ENCODE measurements at places on chromosomes 11 and 22.
A peak's percentile ranks its signal among the peaks of the same experiment; 100 is the strongest.

DNA sequence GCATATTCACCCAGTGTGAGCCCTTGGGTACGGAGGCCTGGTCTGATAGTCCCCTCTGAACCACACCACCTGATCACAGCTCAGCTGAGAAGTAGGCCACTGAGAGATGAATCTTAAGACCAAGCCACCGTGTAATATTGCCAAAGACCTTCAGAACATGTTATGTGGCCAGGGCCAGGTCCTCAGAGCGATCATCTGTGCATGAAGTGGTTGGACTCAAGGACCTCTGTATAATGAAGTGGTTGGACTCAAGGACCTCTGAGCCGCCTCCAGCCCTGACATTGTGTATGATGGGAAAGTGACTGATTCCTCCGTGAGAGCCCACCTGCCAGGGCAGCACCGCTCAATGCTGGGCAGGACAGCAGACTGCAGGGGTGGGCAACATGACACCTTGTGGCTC lies 70.2 kb downstream of the TP53I11 start:
- DNase-seq, result no peak

DNA sequence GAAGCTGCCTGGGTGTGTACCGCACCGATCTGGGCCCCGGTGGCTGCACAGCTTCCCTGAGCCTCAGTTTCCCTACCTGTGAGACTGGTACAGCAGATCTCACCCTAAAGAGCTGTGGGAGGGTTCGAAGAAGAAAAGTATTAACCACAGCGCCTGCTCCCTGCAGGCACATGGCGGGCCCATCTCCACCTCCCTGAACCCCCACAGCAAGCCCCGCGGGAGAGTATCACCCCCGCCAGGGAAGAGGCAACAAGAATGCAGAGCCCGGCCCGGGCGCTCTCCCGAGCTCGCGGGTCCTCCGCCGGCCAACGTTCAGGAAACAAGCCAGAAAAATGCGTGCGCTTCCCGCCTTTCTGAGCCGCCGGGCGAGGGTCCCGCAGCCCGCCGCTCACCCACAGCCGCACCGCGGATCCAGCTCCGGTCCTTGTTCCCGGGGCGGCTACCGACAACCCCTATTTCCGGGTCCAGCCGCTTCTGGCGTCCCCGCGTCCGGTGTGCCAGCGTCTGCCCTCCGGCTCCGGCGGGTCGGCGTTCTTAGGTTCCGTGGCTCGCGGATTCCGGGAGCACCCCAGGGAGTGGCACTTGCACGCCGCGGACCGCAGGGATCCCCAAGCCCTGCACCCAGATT lies at the start of gene TOP3B:
TOP3B (minus strand) TSS at position 450 of the 628 bp plus-strand sequence. CDS start 7,078 bp downstream, outside the sequence.
- DNase-seq, result peak; percentile 75

DNA sequence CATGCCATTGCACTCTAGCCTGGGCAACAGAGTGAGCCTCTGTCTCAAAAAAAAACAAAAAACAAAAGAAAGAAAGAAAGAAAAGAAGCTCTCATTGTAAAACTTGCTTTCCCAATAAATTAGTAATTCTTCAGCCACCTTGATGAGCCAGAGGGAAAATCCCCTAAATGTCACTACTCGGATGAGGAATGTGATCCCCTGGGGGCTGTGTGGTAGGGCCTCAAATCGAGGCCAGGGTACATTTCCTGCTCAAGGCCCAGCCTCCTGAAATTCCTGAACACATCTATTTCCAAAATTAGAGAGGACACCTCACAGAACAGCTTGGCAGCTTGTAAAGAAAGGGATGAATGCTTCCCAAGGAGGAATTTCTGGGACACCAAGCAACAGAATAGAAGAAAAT lies 147.1 kb upstream of the SESN3 start:
- DNase-seq, result no peak

DNA sequence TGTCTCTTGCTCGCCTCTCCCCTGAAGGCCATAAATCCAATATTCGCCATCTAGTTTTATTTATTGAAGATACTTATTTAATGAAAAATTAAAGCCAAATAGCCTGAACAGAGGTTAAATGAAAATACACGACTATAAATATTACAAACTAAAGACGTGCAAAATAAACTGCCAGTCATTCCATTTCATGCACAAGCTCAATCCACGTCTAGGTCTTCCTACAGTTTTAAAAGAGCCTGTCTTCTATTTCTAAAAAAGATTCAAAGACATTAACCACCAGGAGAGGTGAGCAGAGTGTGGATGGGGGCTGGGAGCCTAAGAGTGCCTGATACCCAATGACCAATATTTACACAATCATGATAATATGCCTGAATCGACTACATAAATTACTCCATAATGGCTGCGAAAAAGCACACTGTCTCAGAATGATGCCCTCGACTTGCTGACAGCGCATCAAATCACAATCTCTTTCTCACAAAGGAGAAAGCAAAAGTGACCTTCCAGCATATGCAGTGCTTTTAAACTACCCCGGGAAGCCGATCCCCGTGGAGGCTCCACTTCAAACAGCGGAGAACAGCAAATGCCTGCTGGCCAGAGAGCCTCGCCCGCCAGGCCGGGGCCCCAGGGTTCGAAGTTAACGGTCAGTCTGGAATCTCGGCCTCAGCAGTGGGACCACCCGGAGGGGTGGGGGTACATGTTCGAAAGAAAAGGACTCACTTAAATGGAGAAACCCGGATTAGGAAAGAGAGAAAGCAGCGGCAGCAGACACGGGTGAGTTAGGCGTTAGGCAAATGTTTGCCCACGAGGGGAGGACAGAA lies 1.7 kb downstream of the FCHSD2 start:
- peak; percentile 25 for DNase-seq

- no peak for DNase-seq
Measured at GRCh38 chr22:48152164-48152775, 1389.8 kb downstream of the TBC1D22A start.

GRCh38 chr11:98657711-98658110 lies 363.0 kb upstream of the CNTN5 start:
- no peak for DNase-seq

DNA sequence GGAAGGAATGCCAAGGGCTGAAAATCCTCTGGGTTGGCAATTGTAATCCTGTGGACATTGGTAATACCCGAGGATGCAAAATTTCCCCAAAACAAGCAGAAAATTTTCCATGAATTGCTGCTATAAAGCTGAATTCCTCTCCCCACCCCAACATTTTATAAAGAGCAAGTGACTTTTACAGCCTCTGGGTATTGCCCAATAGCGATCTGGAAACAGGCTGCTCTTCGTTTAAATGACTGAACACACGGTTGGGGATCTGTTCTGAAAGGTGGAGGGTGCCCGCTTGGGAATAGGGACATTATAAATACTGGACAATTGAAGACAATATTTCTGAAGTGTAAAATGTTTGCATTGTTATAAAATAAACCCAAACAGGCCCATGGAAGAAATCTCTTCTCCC lies 20.6 kb downstream of the EHF start:
- DNase-seq, result no peak

- no peak for DNase-seq
Measured at GRCh38 chr11:125228445-125228844, 63.9 kb downstream of the PKNOX2 start.

DNA sequence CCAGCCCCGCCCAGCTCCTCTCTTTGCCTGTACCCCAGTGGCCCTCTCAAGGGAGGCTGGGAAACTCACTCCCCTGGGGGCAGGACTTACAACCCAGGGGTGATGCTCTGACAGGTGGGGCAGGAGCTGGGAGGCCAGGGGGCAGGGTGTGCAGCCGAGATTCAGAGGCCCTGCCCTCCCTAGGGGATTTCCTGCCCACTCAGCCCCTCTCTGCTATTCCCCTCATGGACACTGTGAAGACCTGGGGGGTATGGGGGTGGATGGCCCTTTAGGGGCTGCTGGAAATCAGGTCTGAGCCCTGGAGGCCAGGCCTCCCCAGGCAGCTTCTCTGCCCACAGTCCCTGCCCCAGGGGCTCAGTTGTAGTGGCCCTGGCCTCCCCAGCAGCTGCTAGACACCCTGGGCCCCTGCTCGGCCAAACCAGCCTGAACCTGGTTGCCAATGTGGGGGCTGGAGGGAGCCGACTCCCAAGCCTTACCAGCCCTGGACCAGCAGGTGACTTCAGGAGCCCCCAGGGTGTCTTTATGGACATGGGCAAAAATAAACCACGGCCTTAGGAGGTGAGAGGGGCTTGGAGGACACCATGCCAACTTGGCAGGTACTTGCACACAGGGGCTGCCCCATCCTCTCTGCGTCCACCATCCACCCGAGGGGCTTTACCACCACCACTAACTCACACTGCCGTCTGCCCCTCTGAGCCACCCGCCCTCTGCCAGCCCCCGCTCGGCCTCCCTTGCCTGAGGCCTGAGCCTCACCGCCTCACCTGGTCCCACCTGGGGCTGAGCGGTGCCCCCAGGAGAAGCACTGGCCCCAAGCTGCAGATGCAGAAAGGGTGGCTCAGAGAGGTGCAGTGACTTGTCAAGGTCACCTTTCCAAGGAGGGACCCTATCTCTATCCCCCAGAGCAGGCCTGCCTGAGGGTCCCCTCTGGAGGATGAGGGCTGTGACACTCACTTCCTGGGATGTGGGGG lies 2.8 kb upstream of the PHLDA2 start:
- no peak for DNase-seq

DNA sequence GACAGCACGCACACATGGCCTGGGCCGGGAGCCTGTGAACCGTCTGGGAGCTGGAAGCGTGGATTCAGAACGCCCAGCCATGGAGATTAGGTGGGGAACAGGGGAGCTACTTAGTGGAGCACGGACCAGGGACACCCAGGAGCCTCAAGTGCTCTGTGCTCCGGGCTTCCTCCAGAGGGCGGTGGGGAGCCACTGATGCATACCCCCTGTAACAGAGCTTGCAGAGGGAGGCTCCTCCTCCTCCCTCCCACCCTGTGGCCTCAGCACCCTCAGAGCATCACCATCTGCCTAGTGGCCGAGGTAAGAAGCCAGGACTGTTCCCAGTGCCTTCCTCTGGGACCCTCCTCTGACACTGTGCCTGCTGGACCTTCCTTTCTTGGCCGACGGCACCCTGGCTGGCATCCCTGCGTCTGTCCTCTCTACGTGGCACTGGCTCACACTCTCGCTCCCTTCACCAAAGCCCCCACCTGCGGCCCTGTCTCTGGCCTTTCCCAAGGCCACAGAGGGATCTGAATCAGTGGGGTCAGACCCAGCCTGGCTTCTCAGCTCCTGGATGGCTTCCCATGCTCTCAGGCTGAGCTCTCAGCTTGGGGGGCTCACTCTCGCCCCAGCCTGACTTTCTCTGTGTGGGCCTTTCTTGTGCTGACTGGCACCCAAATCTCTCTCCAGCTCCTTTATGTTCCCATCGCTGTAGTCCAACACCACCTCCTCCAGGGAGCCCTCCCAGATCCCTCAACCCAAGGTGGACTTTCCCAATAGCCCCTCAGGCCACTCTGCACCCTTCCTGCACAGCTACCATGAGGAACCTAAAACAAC lies 780.9 kb downstream of the BRD1 start:
- DNase-seq, result no peak

- DNase-seq, result no peak
Measured at GRCh38 chr22:20218326-20218872, 49.7 kb downstream of the RTN4R start.

DNA sequence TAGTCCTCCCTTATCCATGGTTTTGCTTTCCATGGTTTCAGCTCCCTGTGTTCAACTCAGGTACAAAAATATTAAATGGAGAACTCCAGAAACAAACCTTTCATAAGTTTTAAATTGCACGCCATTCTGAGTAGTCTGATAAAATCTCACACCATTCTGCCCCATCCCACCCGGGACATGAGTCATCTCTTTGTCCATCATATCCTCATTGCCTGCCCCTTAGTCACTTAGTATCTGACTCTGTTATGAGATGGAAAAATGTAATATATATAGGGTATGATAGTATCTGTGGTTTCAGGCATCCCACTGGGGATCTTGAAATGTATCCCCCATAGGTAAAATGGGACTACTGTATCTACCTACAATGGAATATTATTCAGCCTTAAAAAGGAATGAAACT lies 35.5 kb upstream of the FGF3 start:
- DNase-seq, result no peak

DNA sequence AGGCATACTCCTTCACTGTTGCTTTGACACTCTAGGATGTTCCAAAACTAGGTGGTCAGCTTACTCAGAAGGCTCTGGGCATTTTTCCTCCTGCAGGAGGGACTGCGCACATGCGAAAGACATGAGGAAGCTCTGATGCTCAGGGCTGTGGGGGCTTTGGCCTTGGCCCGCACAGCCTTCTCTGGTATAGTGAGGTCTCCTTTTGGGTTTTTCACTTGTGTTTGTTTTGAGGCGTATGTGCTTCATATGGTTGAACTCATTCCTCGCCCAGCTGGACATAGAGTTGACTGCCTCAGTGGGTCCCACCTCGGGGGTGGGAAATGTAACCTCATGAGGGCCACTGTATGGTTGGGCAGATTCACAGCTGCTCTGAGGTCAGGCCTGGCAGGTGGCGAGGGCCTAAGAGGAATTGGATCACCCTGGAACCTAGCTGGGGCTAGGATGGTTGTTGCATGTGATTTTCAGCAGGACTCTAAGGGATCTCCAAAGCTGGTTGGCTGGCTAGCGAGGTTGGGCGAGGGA lies 63.7 kb downstream of the PTPRJ start:
- no peak for DNase-seq

GRCh38 chr22:45972889-45973253 lies 4.1 kb downstream of the WNT7B start:
- no peak for DNase-seq

DNA sequence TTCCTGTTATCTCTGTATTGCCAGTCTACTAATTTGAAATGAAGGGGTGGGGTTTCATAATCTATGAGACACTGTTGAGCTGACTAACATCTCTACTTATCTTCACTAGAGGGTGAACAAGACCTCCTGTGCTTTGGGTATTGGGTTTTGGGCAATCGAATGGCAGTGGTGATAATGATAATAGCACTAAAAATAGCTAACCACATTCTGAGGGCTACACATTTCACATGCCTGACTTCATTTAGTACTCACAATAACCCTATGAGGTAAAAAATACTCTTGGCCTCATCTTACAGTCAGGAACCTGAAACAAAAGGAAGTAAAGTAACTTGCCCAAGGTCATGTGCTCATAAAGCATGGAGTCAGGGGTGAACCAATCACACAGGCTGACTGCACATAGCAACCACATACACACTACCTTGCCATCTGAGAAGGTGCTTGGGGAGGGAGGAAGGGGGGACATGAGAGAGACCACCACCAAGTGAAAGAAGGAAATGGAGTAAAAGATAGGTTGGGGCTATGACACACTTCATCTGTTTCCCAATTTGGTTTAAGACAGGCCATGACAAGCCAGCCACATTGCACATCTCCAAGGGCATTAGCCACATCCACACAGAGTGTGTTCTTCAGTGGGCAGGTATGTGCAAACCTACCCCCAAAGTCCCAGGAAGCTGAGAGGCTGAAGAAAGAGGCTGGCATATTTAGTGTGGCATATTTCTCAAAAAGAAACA lies 387.6 kb upstream of the DDI1 start:
- DNase-seq, result no peak

- DNase-seq, result peak; percentile 41
Measured at GRCh38 chr11:10770626-10771254, 19.7 kb downstream of the CTR9 start.

GRCh38 chr11:26597899-26598298 lies 25.8 kb upstream of the MUC15 start:
- no peak for DNase-seq

GRCh38 chr11:28491431-28491830 lies 383.2 kb downstream of the METTL15 start:
- DNase-seq, result no peak
